IMR-90 (cell line): ENCODE measurements at places on chromosomes 16 and 17.

DNA sequence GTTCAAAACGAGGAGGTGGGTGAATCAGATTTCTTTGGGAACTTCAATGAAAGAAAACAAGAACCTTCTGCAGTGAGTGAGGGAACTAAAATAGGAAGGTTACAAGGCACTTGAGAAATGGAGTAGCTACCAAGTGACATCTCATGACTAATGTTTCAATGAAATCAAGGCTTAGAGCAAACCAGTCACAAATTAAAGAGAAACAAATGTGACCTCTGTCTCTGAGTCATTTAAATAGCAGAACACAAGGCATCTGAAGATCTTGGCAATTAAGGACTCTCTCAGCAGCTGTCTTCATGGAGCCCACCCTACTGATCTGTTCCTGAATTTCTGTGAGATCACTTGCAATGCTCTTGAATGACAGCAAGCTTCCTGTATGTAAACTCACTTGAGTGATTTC is 109.5 kb downstream of the CDH11 start:
- H3K27me3 ChIP-seq, result no peaks in the 10 kb centered on the region
- DNase-seq, result peak; percentile 83
- peaks cover 9% of the 10 kb centered on the region for H3K36me3 ChIP-seq
- peaks cover 14% of the 10 kb centered on the region for H3K4me1 ChIP-seq

DNA sequence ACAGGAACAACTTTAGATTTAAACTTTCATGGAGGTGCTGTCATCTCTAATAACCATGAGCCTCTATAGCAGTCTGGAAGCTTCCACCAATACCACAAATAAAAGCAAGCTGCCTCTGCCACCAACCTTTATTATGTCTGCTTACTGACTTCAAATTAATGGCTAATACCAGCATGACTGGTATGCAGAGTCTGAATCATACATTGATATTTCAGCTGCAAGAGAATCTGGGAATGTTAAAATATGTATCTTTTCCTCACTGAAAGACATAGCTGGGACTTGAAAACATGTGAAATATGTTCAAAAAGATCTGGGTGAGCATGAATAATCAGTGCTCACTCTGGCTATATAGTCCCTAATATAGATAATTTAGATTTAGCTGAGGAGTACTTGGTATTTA is 488.6 kb downstream of the CDH8 start:
- H3K27ac ChIP-seq, result no peak overlapping the region
- H3K27me3 ChIP-seq, result no peaks in the 10 kb centered on the region
- DNase-seq, result no peak
- no peaks in the 10 kb centered on the region for H3K36me3 ChIP-seq
- H3K4me3 ChIP-seq, result no peak overlapping the region

- H3K36me3 ChIP-seq, result no peaks in the 10 kb centered on the region
- H3K27me3 ChIP-seq, result peaks cover 48% of the 10 kb centered on the region
- no peak overlapping the region for H3K4me3 ChIP-seq
- H3K27ac ChIP-seq, result no peak overlapping the region
- no peaks in the 10 kb centered on the region for H3K4me1 ChIP-seq
These were observed 6.8 kb downstream of the KCNH6 start for GRCh38 chr17:63529711-63530556.

- peak overlapping the region; percentile 80 for H3K4me3 ChIP-seq
- peak overlapping the region; percentile 90 for H3K27ac ChIP-seq
- no peaks in the 10 kb centered on the region for H3K27me3 ChIP-seq
- peaks cover 8% of the 10 kb centered on the region for H3K36me3 ChIP-seq
These were observed 481 bp downstream of the CNTROB start for GRCh38 chr17:7932483-7932891.

- peaks cover 34% of the 10 kb centered on the region for H3K36me3 ChIP-seq
- no peak overlapping the region for H3K4me3 ChIP-seq
- peaks cover 5% of the 10 kb centered on the region for H3K4me1 ChIP-seq
These were observed 27.3 kb downstream of the KDM8 start for GRCh38 chr16:27230562-27231001.

GRCh38 chr16:30395155-30395991 is at the start of gene ZNF48:
Gene ZNF48, plus strand, starts transcription at chr16:30395420. Its CDS starts 375 bp downstream, at chr16:30395795.
- peaks cover 12% of the 10 kb centered on the region; the same call in 1 of the 2 replicates for H3K36me3 ChIP-seq
- peak; percentile 90 for DNase-seq

- H3K4me1 ChIP-seq, result no peaks in the 10 kb centered on the region; the same call in 1 of the 2 replicates
- no peaks in the 10 kb centered on the region for H3K36me3 ChIP-seq
- H3K4me3 ChIP-seq, result no peak overlapping the region
- peaks cover 3% of the 10 kb centered on the region; the same call in 1 of the 2 replicates for H3K27me3 ChIP-seq
These were observed 37.2 kb downstream of the C17orf67 start for GRCh38 chr17:56796536-56796935.
